ENCODE measurements at places on chromosomes 5 and 9.

DNA sequence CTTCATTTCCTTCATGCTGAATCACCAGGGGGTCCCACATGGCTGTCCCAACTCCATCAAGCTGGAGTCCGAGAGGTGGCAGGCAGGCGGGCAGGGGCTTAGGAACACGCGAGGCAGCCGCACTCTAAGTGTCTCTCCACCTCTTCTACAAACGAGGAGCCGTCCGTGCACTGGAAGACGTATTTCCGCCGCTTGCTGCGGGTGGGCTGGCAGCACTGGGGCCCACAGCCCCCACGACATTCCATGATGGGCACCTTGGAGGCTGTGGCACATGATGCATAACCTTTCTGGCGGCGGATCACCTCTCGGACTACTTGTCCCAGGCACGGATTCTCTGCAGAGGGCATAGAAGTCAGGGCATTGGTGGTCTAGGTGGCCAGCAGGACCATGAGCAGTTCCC lies 87.2 kb upstream of the PANK3 start:
- no peak for DNase-seq

DNA sequence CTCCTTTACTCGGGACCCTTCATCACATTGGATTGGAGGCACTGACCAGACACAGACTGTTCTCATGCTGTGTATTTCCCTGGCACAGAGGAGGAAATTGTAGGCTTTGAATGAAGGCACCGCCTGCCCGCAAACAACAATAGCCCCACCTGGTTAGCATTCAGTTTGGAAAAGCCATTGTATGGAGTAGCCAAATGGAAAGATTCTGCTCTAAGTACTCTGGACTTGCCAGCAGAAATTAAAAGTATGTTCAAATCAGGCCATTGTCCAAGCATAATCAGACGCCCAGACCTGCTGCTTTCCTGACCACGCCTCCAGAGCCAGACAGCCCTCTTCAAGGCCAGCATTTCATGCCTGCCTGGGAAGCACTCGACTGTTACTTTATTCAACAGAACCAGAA lies 8.0 kb upstream of the SEMA4D start:
- no peak for DNase-seq

- no peak for DNase-seq
Observed at GRCh38 chr9:389159-389558, 174.5 kb downstream of the DOCK8 start.

DNA sequence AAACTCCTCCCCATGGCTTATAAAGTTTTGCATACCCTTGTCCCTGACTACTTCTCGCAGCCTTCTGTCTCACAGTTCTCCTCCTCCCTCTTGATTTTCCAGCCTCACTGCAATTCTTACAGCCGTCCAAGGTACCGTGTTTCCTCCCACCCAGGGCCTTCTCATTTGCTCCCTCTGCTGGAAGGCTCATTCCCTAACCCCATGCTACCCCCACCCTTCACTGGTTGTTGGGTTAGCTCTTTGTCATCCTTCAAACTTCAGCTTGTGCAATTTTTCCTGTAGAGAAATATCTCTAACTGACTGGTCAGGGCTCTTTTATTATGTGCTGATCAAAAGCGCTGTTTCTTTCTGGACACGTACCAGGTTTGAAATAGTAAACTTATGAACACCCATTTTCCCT lies 329.2 kb downstream of the EBF1 start:
- peak; percentile 16 for DNase-seq

GRCh38 chr5:3394891-3395599 lies 200.6 kb upstream of the IRX1 start:
- no peak for DNase-seq

DNA sequence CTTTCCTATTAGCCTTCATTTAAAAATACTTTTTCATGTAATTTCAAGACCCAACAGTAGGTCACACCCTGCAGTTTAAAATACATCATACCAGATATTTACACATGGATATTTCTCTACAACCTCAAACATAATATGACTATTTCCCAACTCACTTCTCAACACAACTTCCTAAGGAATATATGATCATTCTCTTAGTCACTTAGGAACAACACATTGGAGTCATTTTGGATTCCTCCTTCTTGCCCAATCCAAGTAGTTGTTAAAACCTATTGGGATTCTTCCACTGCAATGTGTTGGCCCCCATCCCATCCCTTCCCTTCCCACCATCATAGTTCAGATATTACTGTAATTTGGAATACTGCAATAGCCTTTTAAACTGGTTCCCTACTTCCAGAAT lies 145.5 kb downstream of the DCP2 start:
- DNase-seq, result no peak

DNA sequence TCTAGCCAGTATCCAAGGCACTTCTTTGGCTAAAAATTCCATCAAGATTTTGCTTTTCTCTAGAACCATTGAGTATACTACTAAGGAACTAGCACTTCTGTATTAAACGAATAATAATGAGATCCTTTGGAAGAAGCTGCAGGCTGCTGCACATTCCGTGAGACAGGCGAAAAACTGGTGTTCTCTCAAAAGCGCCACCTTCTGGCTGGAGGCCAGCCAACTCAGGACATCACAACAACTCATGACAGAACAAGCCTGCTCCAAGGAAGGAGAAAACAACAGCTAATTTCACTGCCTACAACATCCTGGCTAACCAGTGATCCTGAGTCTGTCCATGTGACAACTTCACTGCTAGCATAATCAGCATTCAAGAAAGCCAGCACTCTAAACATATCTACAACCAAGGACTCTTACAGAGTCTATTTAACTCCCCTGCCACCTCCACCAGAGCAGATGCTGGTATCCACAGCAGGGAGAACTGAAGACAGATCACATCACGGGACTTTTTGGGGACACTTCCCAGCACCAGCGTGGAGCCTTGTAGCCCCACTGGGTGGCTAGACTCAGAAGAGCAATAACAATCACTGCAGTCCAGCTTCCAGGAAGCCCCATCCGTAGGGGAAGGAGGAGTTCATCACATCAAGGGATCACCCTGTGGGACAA lies 150.5 kb downstream of the YTHDC2 start:
- DNase-seq, result peak; percentile 3

- DNase-seq, result no peak
Observed at GRCh38 chr5:39399135-39400036, 25.4 kb downstream of the DAB2 start.

GRCh38 chr5:85813146-85813545 lies 804.6 kb upstream of the COX7C start:
- DNase-seq, result no peak

- no peak for DNase-seq
Observed at GRCh38 chr9:133796562-133796961, 58.4 kb upstream of the SARDH start.

DNA sequence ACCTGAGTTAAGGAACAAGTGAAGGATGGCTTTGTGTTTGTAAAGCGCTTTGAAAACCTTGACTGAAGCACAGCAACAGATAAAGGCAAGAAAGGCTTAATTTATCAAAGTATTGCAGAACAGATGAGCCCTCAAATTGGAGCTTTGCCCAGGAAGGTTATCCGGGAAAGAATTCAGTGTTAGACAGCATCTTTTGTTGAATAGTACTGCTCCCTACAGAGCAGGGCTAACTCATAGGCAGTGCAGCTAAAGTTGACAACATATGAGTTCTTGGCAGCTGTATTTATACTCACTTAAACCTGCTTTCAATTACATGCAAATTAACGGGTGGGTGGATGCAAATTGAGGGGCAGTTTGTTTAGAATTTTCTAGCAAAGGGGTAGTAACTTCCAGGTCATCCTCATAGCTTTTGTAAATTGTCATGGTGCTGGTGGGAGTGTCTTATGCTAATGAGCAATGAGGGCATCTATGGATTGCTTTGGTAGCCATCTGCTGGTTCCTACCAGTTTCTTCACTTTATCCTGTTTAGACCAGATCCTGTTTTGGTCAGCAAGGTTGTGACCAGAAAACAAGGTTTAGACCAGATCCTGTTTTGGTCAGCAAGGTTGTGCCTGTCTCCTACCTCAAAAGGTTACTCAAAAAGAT lies 105.8 kb downstream of the GDA start:
- no peak for DNase-seq

GRCh38 chr5:27171761-27172261 lies 133.4 kb upstream of the CDH9 start:
- no peak for DNase-seq

GRCh38 chr9:130936285-130937117 lies 2.5 kb downstream of the FIBCD1 start:
- DNase-seq, result no peak

GRCh38 chr9:91795598-91796241 lies 154.3 kb downstream of the ROR2 start:
- no peak for DNase-seq

DNA sequence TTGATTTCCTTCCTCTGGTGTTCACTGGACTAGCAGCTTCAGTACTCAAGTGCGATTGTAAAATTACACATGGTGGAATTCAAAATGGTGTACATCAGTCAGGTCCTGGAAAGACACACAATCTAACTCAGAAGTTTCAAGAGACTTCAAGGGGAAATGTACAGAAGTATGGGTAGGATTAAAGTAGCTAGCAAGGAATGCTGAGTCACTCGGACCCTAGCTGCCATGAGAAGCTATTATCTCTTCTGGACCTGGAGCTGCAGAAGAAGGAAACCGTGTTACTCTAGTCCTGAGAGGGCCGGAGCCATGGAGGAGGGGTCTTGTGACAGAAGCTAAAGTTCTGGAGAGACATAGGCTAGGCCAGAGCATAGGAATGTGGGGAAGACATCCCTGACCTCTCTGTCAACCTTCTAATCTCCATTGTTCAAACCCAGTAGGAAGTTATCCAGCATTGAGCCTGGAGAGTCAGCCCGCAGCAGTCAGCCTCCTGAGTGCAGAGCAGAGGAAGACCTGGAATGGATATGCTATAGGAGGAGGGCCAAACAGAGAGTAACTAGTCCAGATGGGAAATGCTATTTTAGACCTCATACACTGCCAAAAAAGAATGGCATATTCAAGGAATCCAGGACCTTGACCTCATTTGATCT lies 84.3 kb downstream of the GHR start:
- DNase-seq, result no peak

GRCh38 chr9:687994-688393 lies 153.5 kb upstream of the DMRT1 start:
- no peak for DNase-seq

- DNase-seq, result no peak
Observed at GRCh38 chr5:134138416-134139376, 24.2 kb downstream of the TCF7 start.

All from germinal center (tissue), 1 donor.